ENCODE measurements at places on chromosomes 3 and 15.

- DNase-seq: peak; percentile 42
Measured at GRCh38 chr3:77320514-77320913, 280.6 kb downstream of the ROBO2 start.

GRCh38 chr3:189909573-189909972 is 211.1 kb downstream of the P3H2 start:
- no peak for DNase-seq

DNA sequence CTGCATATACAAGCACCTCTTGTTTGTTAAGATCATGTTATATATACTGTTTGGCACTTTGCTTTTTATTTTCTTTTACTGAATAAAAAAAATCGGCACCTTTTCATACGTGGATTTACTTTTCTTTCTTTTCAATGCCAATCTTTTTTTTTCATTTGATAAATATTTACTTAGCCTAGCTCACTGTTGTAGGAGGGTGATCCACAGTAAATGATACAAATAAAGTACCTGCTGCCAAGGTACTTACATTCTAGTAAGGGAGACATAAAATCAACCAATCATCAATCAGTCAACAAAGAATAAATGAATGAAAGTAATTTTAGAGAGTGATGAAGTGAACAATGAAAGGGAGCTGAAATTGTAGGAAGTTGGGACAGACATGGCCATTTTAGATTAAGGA is 18.3 kb downstream of the GNB5 start:
- no peak for DNase-seq

GRCh38 chr3:113212844-113213375 is 1.6 kb downstream of the BOC start:
- DNase-seq: no peak

- DNase-seq: no peak
Measured at GRCh38 chr3:141914311-141914710, 37.9 kb downstream of the ATP1B3 start.

DNA sequence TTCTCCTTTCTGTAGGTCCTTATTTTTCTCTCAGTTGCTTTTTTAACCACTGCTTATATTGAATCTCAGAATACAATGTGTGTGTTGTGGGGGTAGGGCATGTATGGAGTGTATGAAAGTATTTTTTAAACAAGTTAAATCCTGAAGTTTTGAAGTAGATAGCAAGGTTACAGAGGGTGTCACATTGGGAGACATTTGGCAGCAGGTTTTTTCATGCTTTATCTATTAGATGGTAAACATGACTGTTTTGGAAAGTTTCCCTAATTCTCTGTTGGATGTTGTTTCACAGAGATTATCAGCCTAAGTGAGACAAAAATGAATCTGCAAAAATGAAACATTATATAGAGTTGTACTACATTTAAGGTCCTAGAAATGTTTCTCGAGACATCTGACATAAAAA is 190.6 kb upstream of the ARPP21 start:
- no peak for DNase-seq

- no peak for DNase-seq
Measured at GRCh38 chr3:129233538-129233937, 15.9 kb upstream of the COPG1 start.

GRCh38 chr3:103210583-103210982 is 775.8 kb downstream of the ZPLD1 start:
- DNase-seq: no peak

- DNase-seq: no peak
Measured at GRCh38 chr3:187945374-187945773, 200.1 kb upstream of the BCL6 start.

DNA sequence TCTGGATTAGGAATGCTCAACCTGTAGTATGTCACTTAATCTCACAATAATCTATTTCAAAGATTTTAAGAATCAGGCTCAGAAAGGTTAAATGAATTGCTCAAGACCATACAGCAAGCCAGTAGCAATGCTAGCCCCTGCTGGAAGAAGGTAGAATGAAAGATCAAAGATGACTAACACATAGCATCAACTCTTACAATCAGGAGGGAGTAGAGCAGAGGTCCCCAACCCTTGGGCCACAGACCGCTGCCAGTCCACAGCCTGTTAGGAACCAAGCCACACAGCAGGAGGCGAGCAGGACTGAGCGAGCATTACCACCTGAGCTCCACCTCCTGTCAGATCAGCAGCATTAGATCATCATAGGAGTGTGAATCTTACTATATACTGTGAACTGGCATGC is 15.5 kb upstream of the GATM start:
- DNase-seq: no peak

- DNase-seq: peak; percentile 97
Measured at GRCh38 chr15:83287541-83288027, 3.1 kb upstream of the BNC1 start.

DNA sequence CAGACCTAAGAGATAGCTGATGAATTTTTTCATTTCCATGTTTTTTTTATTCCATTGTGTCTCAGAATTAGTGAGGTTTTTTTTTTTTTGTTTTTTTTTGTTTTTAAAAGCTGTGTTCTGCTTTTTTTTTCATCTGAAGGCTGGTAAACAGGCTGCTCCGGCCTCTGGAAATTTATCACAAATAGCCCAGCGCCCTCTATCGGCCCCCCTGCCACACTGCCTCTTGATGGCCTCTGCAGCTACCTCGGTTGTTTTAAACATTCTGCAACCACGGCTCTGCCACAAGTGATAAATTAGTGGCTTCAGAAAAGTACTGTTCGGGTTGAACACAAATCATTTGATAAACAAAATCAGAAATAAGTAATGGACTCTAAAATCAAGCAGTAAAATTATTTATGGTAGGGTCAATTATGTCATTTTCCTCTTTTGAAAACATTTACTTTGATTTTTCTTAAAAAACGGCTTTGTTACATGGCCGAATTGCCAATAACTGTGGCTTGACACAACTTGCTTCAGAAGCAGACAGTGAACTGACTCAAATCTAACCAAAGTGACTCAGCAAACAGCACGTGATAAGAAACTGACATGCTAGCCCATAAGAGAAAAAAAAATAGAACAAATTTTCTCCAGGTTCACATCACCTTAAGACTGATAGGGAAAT is 87.8 kb downstream of the RSL24D1 start:
- peak; percentile 65 for DNase-seq
